Hematopoietic multipotent progenitor cell (in vitro differentiated cells): ENCODE measurements at places on chromosomes 13 and 19. TPM values are rescaled to one million over a fixed set of nuclear protein-coding genes. Genes with fewer than 3 reads are reported as not detected.
A peak's percentile ranks its signal among the peaks of the same experiment; 100 is the strongest.

Gene ZNF540
- 1.1 TPM for total RNA-seq

Gene ZNF836
- total RNA-seq, result 5.4 TPM

Gene LYPD3
- 1.1 TPM for total RNA-seq

Gene SMG9
- 14.8 TPM for total RNA-seq

Gene IGSF23
- total RNA-seq, result not detected

Gene RDH8
- total RNA-seq, result not detected

Gene ZNF567
- total RNA-seq, result 2.4 TPM

DNA sequence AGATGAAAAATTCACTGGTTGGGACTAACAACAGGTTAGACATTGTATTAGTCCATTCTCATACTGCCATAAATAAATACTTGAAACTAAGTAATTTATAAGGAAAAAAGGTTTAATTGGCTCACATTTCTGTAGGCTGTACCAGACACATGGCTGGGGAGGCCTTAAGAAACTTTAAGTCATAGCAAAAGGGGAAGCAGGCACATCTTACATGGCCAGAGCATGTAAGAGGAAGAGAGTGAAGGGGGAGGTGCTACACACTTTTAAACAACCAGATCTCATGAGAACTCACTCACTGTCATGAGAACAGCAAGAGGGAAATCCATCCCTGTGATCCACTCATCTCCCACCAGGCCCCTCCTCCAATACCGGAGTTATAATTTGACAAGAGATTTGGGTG, 125.9 kb downstream of the SUCLA2 start:
- no peak for DNase-seq

- no peak for DNase-seq
Measured at GRCh38 chr13:28569886-28570285, 75.0 kb upstream of the FLT1 start.

DNA sequence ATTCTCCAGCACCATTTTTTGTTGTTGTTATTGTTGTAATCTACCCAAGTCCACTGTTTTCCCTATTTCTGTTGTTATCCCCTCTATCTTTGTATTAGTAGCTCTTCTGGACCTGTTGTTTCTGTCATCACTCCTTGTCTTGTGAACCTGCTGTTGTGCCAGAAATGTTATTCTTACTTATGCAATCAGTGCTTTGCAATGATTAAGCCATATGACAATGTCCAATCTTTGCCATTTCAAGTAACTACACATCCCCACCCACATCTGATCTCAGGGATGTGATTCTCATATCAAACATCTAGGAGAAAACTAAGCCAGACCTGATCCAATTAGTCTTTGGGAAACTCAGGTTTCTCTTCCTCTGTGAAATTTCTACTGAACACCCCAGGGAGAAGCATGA, 472.6 kb upstream of the KLHL1 start:
- DNase-seq, result no peak

DNA sequence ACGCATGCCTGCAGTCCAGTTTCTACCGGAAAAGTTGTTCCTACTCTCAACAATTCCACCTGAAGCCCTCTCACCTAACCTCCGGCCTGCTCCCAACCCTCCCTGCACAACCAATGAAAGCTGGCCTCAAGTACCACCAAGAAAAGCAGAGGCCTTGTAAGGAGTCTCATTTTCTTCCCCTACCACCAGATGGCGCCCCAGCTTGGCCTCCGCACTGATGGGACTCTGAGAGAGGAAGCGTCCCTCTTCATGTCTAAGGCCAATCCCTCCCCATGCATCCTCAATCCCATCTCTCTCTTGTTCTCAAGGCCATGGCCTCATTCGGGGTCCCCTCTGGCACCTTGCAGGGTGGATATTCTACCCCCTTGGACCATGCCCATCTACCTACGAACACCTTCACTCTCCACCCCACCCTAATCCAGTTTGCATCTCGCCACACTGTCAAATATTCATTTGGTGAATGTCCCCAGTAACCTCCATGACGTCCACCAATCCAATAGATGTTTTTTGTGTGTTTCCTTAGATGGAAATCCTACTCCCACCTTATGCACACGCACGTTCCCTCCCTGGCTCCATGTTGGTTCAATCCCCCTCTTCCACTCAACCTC, 412.8 kb downstream of the ZNF536 start:
- peak; percentile 87 for DNase-seq

DNA sequence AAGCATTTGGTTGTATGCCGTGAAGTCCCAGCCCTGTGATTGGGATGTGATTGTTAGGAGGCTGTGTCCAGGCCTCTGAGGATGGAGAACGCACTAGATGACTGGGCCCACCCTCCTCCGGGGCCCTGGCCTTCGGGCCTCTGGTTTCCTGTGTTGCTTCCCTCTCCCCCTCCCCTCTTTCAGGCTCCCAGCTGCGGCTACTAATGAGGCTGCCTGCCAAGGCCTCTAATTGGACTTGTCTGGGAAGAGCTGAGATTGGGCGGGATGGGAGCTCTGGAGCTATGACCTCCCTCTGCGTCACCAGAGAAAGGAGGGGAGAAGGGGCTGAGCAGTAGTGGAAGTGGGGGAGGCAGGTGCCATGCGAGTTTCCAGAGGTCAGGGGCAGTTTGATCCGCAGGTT, 9.9 kb downstream of the PTH2 start:
- DNase-seq, result no peak

- no peak for DNase-seq
Measured at GRCh38 chr19:39819786-39820185, 14.2 kb downstream of the DYRK1B start.

- DNase-seq, result no peak
Measured at GRCh38 chr13:26061947-26062346, 10.1 kb upstream of the SHISA2 start.
